ENCODE measurements at places on chromosomes 4 and X.

GRCh38 chrX:47683184-47683828, 24.3 kb upstream of the UXT start:
- DNase-seq, result no peak

- peak; percentile 40 for DNase-seq
These were observed 9.5 kb downstream of the RBPJ start for GRCh38 chr4:26330186-26330787.

DNA sequence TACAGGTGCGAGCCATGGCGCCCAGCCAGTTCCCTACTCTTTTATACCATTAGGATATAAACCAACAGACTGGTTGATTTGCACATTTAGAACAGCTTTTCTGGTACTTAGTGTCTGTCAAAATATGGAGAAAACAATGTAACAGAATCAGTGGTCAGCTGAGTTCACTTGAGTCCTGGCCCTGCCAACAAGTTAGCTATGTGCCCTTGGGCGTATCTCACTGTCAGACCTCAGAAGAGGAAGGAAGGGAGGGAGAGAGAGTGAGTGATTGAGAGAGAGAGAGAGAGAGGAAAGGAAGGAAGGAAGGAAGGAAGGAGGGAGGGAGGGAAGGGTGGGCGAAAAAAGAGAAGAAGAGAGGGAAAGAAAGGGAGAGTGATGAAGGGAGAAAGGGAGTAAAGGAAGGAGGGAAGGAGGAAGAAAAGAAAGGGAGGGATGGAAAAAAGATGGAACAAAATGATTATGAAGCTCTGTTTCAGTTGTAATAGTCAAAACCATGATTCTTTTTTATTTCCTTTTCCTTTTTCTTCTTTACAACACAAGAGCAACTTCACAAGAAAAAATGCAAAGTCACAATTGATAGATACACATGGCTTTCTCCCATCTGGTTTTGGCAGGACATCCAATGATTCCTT, 55.7 kb upstream of the PDGFRA start:
- DNase-seq, result no peak

- DNase-seq, result peak; percentile 59
These were observed 333.1 kb downstream of the IL1RAPL1 start for GRCh38 chrX:28920153-28920943.

GRCh38 chr4:78926826-78927225, 12.4 kb downstream of the PAQR3 start:
- DNase-seq, result no peak
